ENCODE measurements at places on chromosomes 1 and 21. TPM values are rescaled to one million over a fixed set of nuclear protein-coding genes. Genes with fewer than 3 reads are reported as not detected.

DNA sequence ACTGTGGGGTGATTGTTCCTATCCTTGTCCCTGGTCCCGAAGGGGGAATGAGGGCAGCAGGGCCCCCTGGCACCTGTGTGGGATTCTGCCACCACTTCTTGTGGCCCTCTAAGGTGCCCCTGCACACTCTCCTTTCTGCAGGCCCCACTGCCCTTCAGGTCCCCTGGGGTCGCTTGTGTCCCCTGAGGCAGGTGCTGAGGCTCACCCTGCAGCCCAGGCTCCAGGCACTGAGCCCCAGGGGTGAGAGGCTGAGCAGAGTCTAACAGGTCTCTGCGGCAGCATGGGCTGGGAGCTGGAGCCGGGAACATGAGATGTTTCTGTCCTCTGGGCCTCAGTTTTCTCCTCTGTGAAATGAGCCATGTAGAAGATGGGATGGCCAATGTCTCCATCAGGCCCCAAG, 211.0 kb upstream of the VAMP3 start:
- DNase-seq: no peak

- no peak for DNase-seq
Measured at GRCh38 chr1:6424619-6425593, at the start of gene ESPN. Gene ESPN (plus strand): TSS chr1:6424776. CDS start chr1:6424956, 180 bp downstream.

DNA sequence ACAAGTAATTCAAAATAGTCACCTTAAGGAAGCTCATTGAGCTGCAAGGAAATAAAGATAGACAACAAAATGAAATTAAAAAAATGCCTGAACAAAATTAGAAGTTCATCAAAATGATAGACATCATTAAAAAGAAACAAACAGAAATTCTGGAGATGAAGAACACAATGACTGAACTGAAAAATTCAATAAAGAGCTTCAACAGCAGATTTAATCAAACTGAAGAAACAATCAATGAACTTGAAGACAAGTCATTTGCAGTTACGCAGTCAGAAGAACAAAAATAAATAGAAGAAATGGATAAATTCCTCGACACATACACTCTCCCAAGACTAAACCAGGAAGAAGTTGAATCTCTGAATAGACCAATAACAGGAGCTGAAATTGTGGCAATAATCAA, 390.0 kb upstream of the SPAG17 start:
- no peak for DNase-seq

DNA sequence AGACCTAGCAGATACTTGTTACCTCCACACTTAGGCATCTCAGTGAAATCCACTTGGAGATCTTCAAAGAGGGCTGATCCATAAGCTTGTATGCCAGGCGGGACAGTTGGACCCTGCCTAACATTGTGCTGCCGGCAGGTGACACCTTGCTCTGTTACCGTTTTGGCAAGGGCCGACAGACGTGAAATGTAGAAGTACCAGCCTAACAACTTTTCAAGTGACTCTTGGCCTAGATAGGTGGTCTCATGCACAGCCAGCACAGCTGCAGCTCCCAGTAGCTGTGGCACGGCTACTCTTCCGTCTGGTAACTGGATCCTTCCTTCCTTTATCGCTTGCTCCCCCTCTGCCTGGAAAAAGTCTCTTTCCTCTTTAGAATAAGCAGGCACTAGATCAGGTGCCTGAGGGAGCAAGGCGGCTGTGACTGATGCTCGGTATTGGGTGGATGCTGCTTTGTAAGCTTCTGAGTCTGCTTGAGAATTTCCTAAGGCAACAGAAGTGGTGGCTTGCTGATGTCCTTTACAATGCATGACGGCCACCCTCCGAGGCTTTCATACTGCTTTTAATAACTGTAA, 713.5 kb downstream of the AMY1C start:
- no peak for DNase-seq

GRCh38 chr1:24233684-24234600, 46.9 kb upstream of the IFNLR1 start:
- DNase-seq: no peak

The C8A gene
- polyA plus RNA-seq: 0.16 TPM

The SLC45A1 gene
- 9.1 TPM for polyA plus RNA-seq

The CHRM3 gene
- 29.8 TPM for polyA plus RNA-seq

Measured in urinary bladder (tissue), 4 donors.